Islet precursor cell (in vitro differentiated cells): ENCODE measurements at places on chromosomes 5 and 9.

- DNase-seq = no peak
Measured at GRCh38 chr5:63053019-63053638, 474.5 kb downstream of the LRRC70 start.

DNA sequence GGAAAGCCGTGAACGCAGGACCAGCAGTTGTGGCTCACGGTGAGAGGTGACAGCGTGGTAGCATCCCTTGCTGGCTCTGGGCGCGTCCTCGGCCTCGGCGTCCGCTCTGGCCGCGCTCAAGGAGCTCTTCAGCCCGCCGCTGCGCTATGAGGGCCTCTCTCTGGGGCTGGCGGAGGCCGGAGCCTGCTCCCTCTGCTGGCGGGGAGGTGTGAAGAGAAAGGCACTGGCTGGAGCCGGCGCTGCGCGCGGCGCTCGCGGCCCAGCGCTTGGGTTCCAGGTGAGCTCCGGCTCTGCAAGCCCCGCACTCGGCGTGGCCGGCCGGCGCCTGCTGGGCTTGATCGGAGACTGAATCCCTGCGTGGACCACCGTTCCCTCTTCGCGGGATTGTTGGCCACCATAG is 705.6 kb downstream of the SEMA5A start:
- DNase-seq = peak; percentile 85

DNA sequence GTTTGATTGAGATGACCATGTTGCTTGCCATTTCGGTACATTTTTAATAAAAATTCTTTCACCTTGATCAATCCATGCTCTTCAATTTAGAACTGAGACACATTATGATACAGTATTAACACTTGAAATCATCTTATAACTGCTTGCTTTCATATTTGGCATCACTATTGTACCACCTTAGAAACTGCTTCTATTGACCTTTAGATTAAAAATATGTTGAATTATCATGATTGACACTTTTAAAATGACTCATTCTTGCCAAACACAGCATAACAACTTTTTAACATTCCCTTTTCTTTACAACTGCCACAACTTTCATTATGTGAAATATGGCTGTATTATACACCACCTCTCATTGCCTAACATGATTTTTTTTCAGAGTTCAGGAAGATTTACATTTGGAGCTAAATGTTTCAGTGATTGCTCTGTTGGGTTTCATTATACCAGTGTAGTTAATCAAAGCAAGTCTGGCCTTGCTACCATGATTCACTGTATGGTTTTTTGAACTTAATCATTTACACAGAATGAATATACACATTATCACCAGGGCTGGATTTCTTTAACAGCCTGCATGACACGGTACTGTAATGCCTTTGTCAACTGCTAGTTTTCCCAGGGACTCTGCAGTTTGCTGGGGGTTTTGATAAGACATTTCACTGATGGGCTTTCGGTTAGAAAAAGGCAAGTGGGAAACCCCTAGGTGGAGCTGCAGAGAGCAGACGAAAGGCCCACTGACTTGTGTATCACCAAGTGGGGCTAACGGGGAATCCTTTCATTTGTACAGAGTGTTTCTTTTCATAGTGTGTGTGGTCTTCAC is 93.6 kb upstream of the TLE4 start:
- DNase-seq = peak; percentile 72

GRCh38 chr9:13088720-13089427 is 190.6 kb downstream of the MPDZ start:
- DNase-seq = no peak

- DNase-seq = peak; percentile 77
Measured at GRCh38 chr5:38922199-38922598, 76.4 kb downstream of the OSMR start.

GRCh38 chr5:1926071-1926440 is 43.3 kb upstream of the IRX4 start:
- DNase-seq = peak; percentile 29

GRCh38 chr9:4494806-4495205 is 4.5 kb downstream of the SLC1A1 start:
- DNase-seq = no peak

GRCh38 chr9:86948074-86948929 is 996 bp upstream of the GAS1 start:
- DNase-seq = peak; percentile 88

GRCh38 chr9:134403682-134404301 is 77.5 kb downstream of the RXRA start:
- DNase-seq = no peak

DNA sequence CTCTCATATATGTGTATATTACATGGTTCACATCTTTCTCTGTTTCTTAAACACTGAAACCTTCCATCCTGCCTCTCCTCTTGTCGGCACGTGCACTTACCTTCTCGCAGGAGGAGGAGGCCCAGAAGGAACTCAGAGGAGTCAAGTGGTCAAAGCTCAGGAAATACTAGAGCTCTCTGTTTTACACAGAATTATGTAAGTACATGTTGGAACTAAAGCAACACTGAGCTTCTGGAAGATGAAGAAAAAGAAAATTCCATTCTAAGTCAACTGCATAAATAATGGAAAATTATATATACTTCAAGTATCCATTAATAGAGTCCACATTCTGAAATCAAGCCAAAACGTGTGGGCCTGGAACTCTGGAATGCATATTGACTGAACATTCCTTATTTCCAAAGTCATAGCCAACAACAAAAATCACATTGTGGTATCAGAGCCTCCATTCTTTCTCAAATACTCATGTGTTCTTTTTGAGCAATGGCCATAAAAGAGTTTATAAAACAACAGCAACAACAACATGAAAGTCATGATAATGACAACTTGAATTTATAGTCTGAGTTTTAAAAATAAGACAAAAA is 121.5 kb upstream of the RAI14 start:
- DNase-seq = no peak

DNA sequence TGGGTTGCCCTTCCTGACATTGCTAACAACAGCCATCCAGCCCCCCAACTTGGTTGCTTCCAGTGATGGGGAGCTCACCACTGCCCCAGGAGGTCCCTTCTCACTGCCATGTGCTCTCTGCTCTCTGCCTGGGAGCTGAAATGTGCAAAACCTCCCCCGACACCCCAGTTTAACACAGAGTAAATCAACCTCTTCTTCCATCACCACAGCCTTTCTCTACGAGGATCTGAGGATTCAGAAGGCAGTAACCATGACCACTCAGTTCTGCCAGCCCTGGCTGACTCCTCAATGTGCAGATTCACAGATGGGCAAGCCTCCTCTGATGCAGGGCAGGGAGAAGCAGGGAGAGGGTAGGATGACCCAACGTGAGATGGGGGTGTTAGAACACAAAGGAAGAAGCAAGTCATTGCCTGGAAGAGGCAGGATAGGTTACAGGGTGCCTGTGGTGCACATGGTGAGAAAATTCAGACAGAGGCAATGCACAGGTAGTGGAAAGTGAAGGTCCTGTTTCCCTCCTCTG is 185.0 kb downstream of the DAB2IP start:
- DNase-seq = peak; percentile 40

GRCh38 chr9:27473111-27473529 is 51.0 kb upstream of the IFNK start:
- DNase-seq = peak; percentile 57

DNA sequence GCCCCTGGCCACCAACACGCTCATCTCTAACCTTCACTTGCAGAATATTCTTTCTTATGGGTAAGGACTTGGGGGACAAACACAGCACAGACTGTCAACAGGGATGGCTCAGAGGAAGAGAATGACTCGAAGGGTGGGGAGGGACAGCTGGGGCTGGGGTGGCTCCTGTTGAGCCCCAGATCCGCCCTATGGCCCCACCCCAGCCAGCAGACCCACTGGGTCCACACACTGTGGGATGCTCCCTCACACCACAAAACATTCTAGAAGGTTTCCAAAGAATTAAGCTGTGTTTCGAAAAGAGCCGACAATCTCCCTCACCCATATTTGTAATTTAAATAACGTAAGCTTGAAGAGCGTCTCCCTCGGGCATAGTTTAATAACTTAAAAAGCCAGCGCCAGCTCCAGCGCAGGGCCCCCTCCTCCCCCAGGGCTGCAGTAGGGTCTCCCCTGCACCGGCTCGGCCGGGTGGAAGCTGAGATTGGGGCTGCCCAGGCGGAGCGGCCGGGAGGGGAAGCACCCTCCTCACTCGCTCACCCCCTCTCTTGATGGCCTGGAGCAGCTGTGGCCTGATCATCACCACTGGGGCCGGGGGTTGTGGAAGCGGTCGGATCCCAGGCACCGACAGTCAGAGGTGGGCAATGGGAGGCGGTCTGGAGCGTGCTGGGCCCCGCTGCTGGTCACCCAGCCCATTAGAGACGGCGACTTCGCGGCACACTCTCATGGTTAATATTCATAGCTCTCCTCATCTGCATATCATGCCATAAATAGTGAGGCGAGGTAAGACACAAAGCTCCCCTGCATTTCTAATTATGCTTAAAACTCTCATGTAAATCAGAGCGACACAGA is 37.6 kb downstream of the NACC2 start:
- peak; percentile 52 for DNase-seq

- DNase-seq = no peak
Measured at GRCh38 chr9:111110805-111111204, 72.5 kb upstream of the LPAR1 start.

DNA sequence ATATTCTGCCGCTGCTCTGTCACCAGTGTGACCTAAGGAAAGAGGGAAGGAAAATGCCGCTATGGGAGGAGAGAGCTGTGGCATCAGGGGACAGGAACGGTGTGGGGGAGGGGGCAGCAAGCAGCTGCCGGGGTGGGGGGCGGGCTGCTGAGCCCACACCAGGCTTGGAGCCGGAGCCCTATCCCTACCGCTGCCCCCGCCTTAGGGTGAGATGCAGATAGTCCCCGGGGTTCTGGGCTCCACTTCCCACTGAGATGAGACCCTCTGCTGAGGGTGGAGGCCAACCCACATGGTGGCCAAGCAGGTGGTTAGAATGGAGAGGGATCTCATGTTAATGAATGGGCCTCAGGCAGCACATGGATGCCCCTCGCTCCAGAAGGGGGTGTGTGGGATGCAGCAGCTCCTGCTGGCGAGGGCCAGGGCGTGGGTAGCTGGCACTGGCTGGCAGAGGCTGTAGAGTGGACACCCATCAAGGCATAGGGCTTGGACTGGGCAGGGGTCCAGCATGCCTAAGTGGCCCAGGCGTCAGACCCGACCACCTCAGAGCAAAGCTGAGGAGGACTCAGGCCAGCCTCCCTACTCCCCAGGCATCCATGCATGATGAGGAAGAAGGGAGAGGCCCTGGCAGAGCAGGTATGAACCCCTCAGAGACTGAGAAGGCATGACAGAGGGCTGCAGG is 131.5 kb downstream of the ZNF354C start:
- DNase-seq = no peak

GRCh38 chr9:18480662-18481093 is 6.7 kb downstream of the ADAMTSL1 start:
- no peak for DNase-seq
